ENCODE measurements at places on chromosomes 16 and 17.

GRCh38 chr17:81034168-81034777 lies 678 bp upstream of the BAIAP2 start:
- DNase-seq, result no peak

DNA sequence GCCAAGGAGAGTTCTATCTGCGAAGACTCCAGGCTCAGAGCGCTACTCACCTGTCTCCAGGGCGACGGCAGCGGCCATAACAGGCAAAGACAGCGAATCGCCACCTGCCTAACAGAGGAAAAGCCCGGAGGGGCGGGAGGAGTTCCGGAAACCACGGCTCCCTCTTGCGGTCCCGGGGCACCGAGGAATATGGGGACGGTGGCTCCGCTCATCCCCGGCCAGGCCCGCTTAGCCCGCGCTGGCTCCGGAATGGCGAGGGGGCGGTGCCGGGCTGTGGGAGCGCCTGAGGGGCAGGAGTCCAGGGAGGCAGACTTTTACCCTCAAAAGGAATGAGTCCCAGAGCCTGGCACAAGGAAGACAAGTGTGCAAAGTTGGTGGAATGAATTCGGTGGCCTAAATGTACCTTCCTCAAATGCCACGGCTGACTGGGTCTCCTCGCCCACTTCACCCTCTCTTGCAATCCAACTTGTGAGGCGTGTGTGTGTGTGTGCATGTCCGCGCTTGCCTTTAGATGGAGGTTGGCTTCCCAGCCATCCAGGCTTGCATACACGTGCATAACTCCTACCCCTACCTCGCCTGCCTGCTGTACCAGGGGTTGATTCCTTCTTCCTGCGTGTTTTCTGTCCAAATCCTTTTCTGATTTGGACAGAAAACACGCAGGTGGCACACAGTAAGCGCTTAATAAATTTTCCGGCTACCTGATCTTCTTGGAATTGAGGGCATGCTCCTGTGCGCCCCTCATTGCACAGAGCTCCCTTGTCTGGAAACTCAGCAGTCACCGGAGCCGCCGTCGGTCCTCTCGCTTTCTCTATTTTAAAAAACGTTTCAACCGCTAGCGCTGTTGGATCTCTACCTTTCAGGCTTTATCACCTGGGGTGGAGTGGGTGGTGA lies 3.5 kb downstream of the C17orf100 start:
- DNase-seq, result no peak

DNA sequence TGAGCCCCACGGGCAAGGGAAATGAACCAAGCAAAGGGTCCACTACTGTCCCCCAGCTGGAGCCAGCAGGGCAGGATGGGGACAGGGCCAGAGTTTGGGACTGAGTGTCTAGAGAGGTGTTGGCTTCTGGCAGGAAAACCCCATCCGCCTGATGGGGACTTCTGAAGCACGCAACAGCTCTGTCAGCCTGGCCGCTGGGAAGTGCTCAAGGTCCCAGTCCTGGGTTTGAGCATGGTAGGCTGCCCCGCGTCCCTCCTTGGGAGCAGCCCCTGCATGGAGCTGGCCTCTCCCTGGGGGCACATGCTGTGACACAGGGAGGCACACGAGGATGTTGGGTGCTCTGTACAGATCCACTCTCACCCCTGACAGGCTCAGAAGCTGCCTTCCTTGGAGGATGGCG lies 14.6 kb downstream of the ACE start:
- no peak for DNase-seq

- DNase-seq, result peak; percentile 23
Observed at GRCh38 chr16:82755570-82756282, 129.0 kb downstream of the CDH13 start.

DNA sequence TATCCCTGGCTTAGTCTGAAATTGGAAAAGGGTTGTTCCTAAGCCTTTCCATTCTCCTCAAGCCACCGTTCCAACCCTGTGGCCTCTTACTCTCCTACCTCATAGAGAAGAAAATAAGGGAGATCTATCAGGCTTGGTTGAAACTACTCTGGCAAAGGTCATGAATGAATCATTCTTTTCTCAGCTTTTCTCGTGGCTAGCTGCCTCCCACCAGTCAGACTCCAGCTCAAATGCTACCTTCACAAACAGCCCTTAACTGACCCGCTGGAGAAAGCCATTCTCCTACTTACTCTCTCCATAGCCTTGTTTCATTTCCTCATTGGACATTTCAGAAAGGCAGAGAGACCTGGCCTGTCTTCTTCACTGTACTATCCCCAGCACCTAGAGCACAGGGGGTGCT lies 8.9 kb downstream of the MYH10 start:
- peak; percentile 45 for DNase-seq

GRCh38 chr16:85446951-85447692 lies 166.0 kb upstream of the GSE1 start:
- no peak for DNase-seq

GRCh38 chr16:67154578-67155294 lies 3.9 kb upstream of the B3GNT9 start:
- no peak for DNase-seq

- DNase-seq, result peak; percentile 34
Observed at GRCh38 chr17:48457080-48457836, 27.2 kb upstream of the SKAP1 start.

- DNase-seq, result no peak
Observed at GRCh38 chr17:74785096-74785980, 9.2 kb upstream of the NAT9 start.

GRCh38 chr17:17067257-17067656 lies 25.0 kb downstream of the MPRIP start:
- DNase-seq, result no peak

DNA sequence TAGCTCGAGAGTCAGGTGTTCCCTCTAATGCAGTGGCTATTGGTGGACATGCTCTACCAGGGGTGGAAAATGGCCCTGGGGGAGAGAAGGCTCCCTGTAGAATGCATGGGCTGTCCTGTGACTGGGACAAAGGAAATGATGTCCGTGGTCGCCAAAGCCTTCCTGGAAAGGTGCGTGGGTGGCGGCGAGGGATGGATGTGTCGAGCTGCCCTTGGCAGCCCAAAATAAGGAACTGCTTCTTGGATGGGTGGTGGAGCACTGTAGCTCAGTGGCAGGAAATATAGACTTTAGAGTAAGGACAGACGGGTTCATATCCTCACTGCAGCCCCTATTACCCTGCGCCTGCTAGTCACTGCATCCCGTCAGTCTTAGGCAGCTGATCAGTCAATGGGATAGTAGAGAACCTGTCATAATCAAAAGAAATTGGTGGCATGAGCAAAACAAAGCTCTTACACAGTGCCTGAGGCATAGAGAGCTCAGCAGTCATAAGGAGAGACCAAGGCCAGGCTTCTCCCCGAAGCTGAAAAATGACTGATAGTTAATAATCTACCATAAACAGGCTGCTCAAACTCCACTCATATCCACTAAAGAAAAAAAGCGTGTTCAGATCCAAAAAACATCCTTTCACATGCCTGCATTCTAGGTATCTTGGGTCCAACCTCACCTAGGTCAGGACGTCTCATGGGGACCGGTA lies 123.5 kb upstream of the PLCG2 start:
- no peak for DNase-seq

- no peak for DNase-seq
Observed at GRCh38 chr16:6888531-6888930, 444.1 kb upstream of the RBFOX1 start.

GRCh38 chr16:73916829-73917594 lies 379.6 kb upstream of the PSMD7 start:
- no peak for DNase-seq

GRCh38 chr16:31351246-31351941 lies 3.6 kb upstream of the ITGAX start:
- DNase-seq, result no peak

- DNase-seq, result peak; percentile 87
Observed at GRCh38 chr17:41695954-41696757, 7.5 kb downstream of the EIF1 start.

GRCh38 chr17:68100000-68100641 lies 64.6 kb downstream of the KPNA2 start:
- no peak for DNase-seq

GRCh38 chr17:38825762-38826247 lies 684 bp upstream of the CWC25 start:
- DNase-seq, result no peak

GRCh38 chr17:80843741-80844156 lies 147.9 kb upstream of the CHMP6 start:
- no peak for DNase-seq

DNA sequence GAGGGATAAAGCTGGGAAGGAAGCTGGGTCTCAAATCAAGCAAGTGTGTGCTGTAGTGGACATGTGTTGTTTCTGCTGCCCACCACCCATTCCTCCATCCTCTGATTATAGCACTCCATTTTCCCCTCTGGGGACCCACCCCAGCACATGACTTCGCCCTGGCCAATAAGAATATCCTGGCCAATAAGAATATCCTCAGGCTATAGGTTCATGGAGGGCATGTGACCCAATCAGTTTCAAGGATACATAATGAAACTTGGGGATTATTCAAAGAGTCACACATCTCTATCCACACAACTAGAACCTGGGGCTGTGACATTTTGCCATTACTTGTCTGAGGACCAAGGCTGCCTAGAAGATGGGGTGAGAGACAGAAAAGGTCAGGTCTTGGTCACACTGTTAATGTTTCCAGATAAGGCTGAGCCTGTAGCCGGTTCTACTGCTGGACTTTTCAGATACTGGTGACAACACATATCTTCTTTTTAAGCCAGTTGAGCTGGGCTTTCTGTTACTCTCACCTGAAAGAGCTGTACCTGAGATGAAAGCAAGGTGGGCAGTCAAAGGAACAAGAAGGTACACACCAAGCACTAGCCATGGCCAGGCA lies 33.7 kb downstream of the MYO18A start:
- no peak for DNase-seq

DNA sequence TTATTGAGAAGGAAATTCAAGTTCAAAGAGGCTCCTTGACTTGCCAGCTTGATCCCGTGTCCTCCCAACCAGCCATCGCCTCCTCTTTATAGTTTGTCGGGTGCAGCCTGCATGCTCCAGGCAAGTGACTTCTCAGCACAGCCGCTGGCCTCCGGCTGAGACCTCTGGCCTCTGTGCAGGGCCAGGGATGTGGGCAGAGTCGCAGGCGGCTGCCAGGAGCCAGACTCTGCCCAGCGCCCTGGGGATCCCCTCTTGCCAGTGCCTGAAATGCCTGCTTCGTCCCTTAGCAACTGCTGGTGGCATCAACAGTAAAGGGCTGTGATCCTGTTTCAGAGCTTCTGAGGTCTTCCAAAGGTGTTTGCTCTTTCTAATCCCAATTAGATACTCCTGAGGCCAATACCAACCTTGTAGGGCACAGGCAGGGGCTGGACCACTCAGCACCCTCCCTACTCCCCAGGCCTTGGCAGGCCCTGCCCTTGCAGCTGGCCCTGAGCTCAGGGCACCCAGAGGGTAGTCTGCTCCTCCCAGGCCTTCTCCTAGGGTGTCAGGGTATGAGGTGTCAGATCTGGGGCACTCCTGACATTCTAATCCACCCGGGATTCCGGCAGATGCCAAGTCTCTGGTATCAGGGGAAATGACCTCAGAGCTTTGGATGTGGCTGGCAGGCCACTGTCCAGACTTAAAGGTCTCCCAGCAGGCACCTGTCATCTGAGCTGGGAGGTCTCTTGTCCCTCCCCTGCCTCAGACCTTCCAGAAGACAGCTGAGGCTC lies 68.0 kb upstream of the SIAH1 start:
- no peak for DNase-seq

DNA sequence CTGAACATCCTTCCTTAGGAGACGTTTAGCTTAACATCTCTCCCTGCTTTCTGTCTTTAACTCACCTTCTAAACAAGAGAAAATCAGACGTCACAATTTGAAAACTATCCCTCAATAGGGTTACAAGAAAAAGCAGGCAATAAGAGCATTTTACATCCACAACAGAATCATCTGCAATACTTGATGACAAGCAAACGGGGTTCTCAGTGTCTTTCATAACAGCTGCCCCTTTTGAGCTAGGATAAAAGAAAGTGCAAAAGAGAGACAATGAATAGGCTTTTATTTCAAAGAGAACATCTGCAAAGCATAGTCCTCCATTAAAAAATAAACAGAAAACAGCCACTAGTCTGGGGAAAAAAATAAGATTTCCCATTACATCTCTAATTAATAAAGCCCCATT lies 13.2 kb downstream of the XYLT1 start:
- DNase-seq, result no peak

GRCh38 chr16:46830417-46830901 lies 521 bp downstream of the C16orf87 start:
- DNase-seq, result no peak

GRCh38 chr17:45190503-45191255 lies 29.0 kb downstream of the HEXIM2 start:
- no peak for DNase-seq

GRCh38 chr17:47240806-47241205 lies 12.8 kb upstream of the ITGB3 start:
- DNase-seq, result no peak

DNA sequence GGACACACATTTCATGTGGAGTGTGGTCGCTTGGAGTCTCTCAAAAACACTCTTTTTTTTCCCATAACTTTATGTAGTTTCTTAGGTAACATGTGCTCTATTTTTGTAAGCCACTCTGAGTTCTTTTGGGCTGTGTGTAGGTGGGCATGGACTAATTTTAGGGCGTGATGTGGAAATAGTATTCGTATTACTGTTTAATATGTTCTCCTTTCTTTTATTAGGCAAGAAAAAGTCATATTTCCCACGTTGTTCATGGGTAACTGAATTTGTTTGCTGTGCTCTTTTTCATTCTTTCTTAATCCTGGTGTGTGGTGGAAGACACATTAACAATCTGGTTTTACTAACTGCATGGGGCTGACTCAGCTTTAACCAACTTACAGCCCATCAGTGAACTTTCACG lies 27.4 kb downstream of the NDEL1 start:
- no peak for DNase-seq

DNA sequence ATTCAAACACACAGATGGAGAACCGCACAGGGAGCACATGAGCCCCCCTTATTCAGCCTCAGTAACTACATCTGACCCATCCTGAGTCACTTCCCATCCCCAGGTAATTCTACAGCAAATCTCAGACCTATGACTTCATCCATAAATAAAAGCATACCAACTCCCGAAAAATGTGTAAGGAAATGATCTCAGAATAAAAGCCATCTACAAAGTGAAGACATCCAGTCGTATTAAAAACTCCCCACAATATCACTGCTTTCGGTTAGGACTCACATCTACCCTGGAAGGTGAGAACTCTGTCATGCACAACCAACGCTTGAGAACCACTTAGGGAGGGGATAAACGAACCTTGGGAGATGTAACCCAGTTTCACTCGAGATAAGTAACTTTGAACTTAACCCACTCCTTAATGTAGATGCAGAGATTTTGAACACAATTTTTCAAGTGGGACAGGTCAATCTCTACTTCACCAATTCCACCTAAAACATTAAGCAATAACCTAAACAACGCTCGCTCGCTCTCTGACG lies 1.3 kb downstream of the USP36 start:
- DNase-seq, result peak; percentile 62

- peak; percentile 75 for DNase-seq
Observed at GRCh38 chr17:65283704-65284103, 146.5 kb downstream of the RGS9 start.

DNA sequence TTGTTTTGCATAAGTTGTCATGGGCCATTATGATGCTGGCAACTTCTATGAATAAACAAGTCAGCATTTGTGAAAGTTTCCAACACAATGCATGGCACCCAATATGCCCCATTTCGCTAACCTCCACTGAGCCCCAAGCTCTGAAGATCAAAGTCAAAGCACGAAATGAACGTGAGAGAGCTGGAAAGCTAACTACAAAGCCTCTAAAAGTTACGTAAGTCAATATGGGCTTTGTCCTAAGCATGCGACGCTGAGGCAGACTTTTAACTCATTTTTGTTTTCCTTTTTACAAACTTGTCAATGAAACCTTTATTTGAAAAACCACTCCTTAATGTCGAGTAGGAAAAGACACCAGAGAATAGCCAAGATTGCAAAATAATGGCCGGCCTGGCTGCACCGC lies 131.6 kb upstream of the NUDT7 start:
- no peak for DNase-seq
